ENCODE measurements at places on chromosomes 16 and 17.

- peak; percentile 48 for DNase-seq
Observed at GRCh38 chr17:44911133-44912001, 3.9 kb downstream of the GFAP start.

DNA sequence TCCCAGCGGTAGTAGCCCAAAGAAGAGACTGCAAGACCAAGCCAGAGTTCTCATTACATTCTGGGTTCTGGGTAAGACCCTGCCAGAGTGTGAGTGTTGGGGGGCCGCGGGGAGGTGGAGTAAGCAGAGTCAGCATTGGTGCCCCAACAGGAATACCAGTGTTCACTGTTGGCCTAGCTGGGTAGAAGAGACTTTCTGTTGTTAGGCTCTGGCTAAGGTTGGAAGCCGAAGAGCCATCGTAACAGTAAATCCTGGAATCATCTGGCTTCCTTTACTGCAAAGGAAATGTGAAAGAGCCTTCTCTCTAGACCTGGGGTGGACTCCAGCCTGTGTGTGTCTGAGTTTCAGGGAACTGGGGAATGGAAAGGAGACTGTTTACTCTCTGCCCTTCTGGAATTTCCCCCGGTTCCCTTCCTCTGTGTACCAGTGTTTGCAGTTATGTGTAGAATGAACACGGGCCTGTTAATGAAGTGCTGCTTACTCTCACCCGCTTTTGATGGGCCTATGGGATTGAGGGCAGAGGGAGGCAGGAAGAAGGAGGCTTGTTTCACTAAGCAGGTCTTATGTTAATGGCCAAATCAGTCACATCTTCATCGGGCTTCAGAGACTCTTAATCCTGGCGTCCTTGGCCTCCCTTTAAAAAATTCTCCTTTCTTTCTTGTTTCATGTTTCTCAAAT is 68.5 kb downstream of the WWP2 start:
- DNase-seq: no peak

DNA sequence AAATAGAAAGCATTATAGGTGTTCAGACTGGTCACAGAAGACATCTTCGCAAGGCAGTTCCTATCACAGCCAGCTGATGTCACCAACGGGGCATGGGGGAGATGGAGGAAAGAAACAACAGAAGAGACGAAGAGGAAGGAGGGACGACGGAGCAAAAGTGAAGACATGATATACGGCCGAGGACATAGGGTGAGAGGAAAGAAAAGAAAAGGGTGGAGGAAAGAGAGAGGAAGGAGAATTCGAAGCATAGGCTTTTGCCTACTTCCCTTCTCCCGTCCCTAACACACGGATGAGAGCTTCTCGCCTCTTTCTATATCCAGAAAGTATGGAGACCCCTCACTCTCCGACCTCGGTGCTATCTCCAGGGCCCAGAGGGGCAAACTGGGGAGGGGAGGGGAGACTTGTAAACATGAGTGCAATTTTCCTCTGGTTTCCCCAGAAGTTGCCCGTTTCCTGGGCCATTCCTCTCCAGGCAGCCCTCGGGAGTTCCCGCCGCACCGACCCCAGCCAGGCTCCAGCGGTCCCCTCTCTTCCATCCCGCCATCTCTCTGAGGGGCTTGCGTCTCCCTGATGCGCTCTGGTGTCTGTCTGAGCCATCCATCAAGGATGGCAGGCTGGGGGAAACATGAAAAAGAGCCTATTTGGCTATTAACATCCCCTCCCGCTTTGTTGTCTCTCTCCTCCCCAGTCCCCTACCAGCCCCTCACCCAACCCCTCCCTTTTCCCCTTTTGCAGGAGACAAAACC is 26.0 kb downstream of the COPZ2 start:
- DNase-seq: peak; percentile 68

DNA sequence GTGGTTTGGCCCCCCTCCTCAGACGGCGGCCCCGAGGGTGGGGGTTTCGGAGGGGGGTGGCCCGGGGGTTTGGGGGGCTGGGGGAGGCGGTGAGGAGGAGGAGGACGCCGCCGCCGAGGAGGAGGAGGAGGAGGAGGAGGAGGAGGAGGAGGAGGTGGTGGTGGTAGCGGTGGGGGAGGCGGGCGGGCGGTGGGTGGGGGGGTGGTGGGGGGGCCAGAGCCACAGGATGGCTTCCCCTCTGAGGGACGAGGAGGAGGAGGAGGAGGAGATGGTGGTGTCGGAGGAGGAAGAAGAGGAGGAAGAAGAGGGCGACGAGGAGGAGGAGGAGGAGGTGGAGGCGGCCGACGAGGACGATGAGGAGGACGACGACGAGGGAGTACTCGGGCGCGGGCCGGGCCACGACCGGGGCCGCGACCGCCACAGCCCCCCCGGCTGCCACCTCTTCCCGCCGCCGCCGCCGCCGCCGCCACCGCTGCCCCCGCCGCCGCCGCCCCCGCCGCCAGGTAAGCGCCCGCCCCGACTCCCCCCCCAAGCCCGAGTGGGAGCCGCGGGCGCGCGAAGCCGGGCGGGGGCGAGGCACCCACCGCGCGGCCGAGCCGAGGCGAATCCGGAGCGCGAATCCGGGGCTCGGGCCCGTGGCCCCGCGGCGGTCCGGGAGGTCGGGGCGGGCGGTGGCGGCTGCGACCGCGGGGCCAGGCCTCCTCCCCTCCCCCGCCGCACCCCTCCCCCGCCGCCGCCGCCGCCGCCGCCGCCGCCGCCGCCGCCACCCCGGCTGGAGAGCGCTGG is 3.8 kb upstream of the CHD3 start:
- no peak for DNase-seq

GRCh38 chr16:30030841-30031413 is at the start of gene TLCD3B:
Gene TLCD3B, minus strand, starts transcription at chr16:30031271. Its CDS starts 744 bp downstream, at chr16:30030527.
- no peak for DNase-seq

DNA sequence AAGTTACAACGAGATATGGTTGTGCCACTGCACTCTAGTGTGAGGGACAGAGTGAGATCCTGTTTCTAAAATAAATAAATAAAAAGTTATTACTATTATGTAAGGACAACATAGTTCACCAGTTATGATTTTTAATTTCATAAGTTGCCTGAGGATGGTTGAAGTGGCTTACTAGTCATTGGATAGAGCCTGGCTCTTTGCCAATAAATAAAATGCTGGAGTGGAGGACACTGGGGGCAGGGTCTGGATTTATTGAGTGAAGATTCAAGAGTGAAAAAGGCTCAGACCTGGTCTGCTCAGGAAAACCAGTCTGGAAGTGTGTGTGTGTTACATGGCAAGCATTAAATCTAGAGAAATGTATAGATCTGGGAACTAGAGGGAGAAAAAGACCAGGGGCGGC is 2.1 kb downstream of the STARD3 start:
- no peak for DNase-seq

DNA sequence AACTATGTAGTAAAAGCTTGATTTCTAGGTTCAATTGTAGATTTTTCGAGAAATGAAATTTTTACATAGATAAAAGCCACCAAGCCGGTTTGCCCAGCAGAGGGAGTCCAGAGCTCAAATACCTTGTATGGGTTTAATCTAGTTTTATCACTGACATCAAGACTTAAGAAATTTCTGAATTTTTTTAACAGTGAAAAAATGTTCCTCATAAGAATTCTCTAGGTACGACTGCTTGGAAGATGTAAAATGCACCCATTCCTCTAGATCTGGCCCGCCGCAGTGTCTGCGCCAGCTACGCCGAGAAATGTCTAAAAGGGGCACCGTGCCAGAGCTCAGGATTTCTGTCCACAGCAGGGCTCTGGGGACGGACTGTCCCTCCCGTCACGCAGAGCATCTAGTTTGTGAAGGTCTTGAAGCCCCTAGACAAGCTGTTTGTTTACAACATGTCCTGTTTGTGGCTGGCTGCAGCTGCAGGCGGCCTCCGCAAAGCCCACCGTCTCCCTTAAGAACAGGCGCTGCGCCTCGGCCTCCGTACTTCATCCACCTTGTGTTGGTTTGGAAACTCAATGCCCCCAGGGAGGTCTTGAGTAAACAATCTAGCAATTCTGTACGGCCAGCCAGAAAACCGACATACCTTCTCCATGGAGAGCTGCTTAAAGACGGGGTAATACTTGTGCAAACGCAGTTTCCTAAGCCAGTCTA is 24.8 kb downstream of the MAP1LC3B start:
- peak; percentile 71 for DNase-seq

GRCh38 chr17:63956296-63956920 is 16.3 kb downstream of the SCN4A start:
- peak; percentile 66 for DNase-seq

GRCh38 chr17:28141313-28141712 is 98.8 kb downstream of the NLK start:
- DNase-seq: no peak

GRCh38 chr16:59046335-59046734 is 312.2 kb upstream of the GOT2 start:
- DNase-seq: peak; percentile 88

DNA sequence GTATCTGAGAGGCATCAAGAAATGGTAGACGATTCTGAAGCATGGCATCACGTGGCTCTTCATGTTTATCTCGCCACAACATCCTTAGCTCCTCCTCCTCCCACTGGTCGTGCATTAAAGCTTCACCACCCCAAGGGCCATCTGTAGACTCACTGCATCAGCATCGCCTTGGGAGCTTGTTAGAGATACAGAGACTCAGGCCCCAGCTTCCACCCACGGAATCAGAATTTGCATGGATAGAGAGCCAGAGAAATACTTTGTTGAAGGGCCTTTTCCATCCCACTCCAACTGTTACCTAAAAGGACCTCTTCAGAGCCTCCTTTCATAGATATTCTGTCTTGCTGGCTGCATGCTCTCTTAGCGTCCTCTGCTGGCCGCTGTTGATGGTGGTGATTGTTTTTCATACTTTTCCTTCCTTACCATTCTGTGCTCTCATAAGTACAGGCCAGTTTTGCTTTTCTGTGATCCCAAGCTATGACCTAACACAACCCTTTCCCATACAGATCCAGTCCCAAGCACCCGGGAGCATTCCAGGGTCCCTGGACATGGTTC is 1049.4 kb upstream of the EEF2KMT start:
- DNase-seq: no peak

DNA sequence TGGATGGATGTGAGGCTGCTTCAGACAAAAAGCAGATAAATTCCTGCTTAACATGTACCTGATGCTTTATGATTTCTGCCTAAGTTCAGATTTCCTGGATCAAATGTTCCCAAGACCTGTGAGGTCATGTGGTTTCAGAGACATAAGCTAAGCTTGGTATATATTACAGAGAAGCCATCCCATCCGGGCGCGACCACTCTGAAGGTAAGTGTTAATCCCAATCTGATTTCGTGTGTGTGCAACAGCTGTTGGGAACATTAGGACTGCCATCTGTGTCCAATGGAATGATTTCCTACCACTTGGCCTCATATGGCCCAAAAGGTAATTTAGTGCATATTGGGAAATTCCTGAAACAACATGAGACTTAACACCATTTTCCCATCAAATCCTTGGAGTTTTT is 199.1 kb downstream of the HS3ST3B1 start:
- DNase-seq: no peak

DNA sequence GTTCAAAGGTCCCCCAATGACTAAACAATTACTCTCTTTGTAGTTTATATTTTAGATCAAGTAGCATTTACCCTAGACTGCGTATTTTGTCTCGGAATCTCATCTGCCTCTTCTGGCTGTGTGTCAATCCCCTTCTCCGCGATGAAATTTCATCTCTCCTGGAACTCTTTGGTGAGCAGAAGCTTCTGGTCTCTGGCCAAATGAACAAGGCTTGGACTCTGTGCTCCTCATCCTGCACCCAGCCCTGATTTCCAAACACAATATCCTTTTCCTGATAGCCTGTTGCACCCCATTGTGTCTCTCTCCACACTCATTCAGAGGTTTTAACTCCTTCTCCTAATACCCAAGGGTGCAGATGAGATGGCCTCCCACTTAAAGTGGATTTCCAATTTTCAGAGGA is 609.4 kb upstream of the CDH5 start:
- no peak for DNase-seq

GRCh38 chr16:48353565-48354163 is 31.5 kb downstream of the SIAH1 start:
- DNase-seq: peak; percentile 74

DNA sequence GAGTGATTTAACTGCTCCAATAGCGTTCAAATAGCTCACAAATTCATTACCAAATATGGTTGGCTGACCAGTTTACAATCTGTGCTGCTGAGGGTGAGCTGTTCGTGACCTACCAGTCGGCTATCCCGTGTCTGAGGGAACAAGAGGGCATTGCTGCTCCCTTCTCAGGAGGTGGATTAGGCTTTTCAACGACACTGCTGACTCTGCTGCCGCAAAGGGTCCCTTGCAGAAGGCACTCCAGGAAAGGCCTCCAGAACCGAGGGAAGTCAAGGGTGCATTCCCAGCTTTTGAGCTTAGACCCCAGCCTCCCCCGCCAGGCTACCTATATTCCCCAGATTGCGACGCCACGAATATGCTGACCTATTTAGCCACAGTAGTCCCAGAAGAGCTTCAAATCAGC is 32.3 kb downstream of the GJC1 start:
- DNase-seq: no peak

Measured in AG10803 (cell line).